ENCODE measurements at places on chromosomes 12 and 14.

DNA sequence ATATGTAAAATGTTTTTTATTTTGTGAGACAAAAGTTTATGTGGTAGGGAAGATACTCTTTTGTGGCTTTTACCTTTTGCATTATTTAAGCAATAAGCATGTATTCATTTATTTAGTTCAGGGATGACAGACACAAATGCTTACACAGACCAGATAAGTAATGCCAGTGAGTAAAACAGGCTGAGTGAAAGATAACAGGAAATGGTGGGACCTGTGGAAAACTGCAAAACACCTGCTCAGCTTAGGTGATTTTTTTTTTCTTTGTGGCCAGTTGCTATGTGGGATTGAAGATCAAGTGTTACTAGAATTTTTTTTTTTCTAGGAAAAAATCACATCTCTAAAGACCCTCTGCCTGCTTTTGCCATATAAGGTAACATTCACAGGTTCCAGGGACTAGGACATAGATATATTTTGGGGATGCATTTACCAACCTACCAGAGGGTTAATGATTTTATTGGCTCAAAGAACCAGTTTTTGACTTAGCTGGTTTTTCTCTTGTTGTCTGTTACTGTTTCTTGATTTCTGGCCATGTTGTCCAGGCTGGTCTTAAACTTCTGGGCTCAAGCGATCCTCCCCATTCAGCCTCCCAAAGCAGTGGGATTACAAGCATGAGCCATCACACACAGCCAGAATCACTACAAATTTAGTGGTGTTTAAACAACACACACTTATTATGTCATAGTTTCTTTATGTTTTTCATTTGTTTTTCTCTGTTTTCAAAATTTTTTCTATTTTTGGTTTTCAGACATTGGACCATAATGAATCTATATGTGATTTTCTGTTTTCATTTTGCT is 9.8 kb downstream of the PSMA6 start:
- no peak for DNase-seq

GRCh38 chr14:59107819-59108218 is 80.6 kb upstream of the DAAM1 start:
- no peak for DNase-seq

- no peak for DNase-seq
Measured at GRCh38 chr12:106914796-106915634, 40.7 kb upstream of the TMEM263 start.

- no peak for DNase-seq
Measured at GRCh38 chr12:96434107-96434506, 33.9 kb upstream of the CDK17 start.

GRCh38 chr14:89504602-89505313 is 87.7 kb upstream of the FOXN3 start:
- no peak for DNase-seq

GRCh38 chr14:79415726-79416125 is 795.6 kb downstream of the DIO2 start:
- no peak for DNase-seq

GRCh38 chr12:45355730-45356129 is 139.8 kb downstream of the ANO6 start:
- no peak for DNase-seq

- no peak for DNase-seq
Measured at GRCh38 chr12:14567351-14568162, at the start of gene PLBD1. TSS of gene PLBD1 (minus strand) at chr12:14567883. CDS start at chr12:14567696, 187 bp downstream.

DNA sequence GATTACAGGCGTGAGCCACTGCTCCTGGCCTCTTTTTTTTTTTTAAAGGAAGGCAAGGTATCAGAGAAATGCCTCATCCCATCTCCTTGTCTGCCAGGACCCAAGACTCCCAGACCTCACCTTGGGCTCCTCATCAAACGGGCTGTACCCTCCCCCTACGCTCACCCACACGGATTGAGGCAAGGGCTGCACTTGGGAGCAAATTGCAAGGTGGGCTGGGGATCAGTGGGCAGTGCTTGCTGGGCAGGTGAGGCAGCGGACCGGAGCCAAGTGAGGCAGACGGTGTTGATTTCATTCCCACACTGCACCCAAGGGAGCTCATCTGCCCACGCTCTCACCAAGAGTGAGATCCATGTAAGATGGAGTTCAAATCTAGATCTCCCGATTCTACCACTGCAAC is 41.0 kb upstream of the DICER1 start:
- no peak for DNase-seq

GRCh38 chr14:102727336-102728095 is 49.7 kb upstream of the TRAF3 start:
- no peak for DNase-seq

DNA sequence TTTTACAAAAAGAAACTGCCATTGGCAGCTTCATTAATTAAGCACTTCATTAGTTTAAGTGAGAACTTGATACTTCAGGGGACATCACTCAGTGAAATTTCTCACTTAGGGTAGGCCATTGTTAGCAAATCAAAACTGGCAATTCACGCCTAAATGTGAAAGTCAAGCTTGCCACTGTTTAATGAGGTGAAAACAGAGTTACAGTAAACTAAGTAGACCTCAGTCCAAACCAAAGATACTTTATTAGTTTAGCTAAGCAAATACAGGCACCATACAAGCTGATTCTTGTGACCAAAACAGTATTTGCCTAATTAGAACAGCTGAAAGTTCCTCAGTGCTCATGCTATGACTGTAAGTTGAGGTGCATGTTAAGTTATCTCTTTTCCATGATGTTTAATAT is 176.5 kb upstream of the CPNE8 start:
- no peak for DNase-seq

- no peak for DNase-seq
Measured at GRCh38 chr14:37597538-37597913, 2.1 kb downstream of the TTC6 start.

- peak; percentile 22 for DNase-seq
Measured at GRCh38 chr14:55245657-55246268, 25.5 kb upstream of the FBXO34 start.

DNA sequence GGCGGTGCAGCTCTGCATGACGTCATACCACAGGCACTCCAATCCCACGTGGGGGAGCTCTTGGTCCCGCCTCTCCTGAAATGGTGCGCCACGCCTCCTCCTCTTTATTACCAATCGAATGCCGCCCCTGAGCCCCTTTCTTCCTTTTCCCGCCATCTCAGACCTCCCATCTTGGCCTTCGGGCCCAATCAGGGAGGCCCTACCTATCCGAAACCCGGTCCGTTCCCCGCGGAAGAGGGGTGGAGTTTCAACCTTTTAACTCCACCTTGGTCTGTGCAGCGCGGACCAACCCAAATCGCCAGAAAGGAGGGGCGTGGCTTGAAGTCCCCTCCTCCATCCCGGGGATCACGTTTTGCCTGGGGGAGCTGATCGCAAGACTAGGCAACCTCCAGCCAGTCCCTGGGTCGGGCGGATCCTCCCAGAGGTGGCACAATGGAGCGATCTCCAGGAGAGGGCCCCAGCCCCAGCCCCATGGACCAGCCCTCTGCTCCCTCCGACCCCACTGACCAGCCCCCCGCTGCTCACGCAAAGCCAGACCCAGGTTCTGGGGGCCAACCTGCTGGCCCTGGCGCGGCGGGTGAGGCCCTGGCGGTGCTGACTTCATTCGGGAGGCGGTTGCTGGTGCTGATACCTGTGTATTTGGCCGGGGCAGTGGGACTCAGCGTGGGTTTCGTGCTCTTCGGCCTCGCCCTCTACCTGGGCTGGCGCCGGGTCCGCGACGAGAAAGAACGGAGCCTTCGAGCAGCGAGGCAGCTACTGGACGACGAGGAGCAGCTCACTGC is at the start of gene ESYT1:
ESYT1 (plus strand) TSS at position 380 of the 782 bp plus-strand sequence; CDS start at position 433, 53 bp downstream.
- peak; percentile 95 for DNase-seq

GRCh38 chr12:119235197-119235751 is 56.5 kb downstream of the HSPB8 start:
- peak; percentile 18 for DNase-seq

DNA sequence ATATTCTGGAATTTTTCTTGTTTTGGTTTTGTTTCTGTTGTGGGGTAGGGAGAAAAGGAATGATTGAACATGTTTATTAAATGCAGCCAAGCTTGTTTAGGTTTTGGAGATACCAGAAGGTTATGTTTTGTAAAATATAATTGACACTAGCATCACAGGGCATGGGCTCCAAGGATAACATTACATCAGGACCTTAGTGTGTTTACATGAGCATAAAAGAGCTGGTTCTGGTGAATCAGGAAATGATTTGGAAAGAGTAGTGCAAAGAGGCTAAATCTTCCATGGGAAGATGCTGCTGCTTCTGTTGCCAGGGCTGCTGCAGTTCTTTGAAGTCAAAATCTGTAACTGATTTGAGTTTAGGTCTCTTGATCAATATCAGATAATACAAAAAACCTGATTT is 118.7 kb downstream of the ETNK1 start:
- no peak for DNase-seq

DNA sequence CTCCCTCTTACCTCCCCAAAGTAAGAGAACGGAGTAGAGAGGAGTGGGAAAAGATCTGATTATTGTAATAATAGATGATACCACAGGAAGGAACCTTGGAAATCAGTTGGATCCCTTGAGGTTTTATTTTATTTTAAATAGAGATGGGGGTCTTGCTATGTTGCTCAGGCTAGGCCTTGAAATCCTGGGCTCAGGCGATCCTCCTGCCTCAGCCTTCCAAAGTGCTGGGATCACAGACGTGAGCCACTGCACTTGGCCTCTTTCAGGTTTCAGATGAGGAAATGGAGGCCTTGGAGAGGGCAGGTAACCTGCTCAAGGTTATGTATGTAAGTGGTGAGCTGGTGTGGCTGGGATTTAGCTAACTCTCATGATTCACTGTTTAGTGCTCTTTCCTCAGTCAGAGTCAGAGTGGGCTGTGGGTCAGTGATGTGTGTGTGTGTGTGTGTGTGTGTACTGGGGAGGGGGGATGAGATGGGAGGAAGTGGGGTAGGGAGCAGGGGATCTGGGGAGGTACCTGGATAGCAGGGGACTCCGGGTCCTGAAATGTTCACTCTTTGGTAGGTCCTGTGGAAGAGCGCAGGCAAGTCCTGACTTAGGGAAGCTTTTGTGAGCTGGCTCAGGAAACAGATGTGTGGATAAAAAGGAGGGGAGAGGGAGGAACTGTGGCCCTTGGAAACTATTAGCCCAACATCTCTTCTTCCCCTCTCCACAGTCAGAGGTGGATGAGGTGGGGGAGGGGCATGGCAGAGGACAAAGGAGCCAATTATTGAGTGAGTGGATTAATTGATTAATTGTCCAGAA is 4.7 kb upstream of the CISTR start:
- no peak for DNase-seq

GRCh38 chr14:47246367-47246766 is 429.0 kb downstream of the MDGA2 start:
- no peak for DNase-seq

- no peak for DNase-seq
Measured at GRCh38 chr14:30159374-30159773, 231.7 kb upstream of the PRKD1 start.

- DNase-seq: no peak
Measured at GRCh38 chr14:33855672-33856071, 95.2 kb downstream of the EGLN3 start.

DNA sequence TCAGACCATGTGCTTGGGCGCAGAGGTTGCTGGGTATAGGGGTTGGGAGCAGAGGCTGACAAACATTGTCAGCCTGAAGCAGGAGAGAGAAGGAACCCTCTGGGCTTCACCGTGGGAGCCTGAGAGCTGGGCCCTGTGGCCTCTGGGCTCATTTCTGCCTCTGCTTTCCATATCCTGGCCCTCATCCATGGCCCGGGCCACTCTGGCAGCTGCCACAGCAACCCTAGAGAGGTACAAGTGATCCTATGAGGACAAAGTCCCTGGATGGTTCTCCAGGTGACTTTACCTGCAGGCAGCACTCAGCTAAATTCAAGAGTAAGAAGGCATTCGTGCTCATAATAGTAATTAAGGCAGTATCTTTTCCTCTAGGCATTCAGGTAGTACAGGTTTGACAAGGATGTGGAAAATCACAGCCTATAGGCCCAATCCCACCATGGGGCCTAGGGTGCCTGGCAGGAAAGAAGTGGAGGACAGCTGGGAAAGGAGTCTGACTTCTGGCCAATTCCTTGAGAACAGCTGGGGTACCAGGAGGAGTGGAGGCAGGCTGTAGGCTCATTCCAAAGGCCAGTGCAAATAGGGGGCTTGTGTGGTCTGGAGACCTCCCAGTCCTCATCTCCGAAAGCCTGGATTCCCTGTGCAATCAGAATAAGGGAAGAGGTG is 3.6 kb upstream of the TTC7B start:
- no peak for DNase-seq

GRCh38 chr14:77046721-77047120 is 18.2 kb upstream of the IRF2BPL start:
- DNase-seq: no peak

GRCh38 chr12:13097491-13098011 is 5.9 kb downstream of the GSG1 start:
- DNase-seq: no peak

DNA sequence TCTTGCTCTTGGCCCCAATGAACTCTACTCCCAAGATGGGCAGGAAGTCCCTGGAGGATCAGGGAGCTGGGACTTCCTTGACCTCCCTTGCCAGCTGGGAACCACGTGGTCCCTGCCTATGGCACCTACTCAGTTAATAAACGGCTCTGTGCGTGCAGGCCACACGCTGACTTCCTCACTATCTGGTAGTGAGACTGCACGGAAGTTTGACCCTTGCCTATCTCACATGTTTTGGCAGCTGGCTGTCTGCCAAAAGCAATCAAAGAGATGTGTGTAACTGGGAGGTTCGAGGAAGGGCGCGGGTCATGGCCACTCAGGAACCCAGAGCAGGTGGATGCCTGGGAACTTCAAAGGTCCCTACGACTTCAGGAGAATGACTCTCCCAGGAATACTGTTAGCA is 57.9 kb downstream of the RFLNA start:
- DNase-seq: no peak

GRCh38 chr12:124326871-124327270 is 32.0 kb downstream of the RFLNA start:
- DNase-seq: no peak

DNA sequence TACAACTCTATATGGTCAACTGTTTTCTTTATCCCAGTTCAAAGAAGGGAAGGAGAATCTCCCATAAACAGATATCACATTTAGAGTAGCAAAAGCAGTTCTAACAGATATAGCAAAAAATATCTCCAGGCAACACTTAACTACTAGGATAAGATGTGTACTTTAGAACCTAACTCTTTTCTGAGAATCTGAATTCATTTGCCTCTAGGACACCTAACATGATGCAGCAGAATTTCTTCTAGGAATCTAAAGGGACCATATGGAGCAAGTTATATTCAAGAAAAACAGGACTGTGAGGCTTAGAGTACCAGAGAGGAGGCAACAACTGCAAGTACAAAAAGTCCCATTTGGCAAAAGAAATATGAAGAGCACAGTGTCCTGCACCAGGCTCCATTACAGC is 24.4 kb upstream of the CAPRIN2 start:
- no peak for DNase-seq
